ENCODE measurements at places on chromosomes 5 and 9.

DNA sequence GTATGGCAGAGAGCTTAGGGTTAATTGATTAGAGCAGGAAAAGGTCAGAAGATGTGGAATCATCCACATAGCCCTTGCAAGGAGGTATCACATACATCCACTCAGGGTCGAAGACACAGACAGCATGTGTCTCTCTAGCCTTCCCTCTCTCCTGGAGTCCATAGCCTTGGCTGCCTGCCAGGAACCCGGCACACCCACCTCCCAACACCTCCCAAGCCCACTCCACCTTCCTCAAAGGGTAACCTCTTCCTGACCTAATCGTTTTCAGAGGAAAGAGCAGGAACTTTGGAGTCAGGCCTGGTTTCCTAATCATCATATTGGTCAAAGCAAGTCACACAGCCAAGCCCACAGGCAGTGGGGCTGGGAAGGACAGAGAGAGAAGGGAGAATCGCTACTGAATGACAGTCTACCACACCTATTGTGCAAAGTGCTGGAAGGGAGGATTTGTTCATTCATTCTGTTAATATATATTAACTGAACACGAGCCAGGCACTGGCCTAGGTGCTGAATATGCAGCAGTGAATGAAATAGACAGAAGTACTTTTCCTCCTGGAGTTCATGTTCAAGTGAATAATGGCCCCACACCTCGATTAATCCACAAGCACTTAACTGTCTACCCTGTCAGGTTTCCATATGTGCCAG is 107.8 kb downstream of the KCNIP1 start:
- no peak for DNase-seq

DNA sequence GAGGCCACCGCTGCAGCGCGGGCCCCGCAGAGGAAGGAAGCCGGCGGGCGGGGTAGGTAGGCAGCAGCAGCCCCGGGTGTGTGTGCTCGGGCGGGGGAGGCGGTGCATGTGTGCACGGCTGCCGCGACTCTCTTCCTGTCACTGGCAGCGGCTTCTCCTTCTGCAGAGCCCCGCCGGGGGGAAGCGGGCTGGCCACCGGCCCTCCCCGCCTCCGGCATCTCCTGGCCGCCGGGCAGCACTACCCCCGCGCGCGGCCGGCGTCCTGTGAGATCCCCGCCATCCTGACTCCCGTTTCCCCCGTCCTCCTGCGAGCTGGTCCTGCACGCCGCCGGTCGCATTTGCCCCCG is 315 bp downstream of the PIK3R1 start:
- DNase-seq: no peak

- DNase-seq: no peak
Observed at GRCh38 chr9:133603135-133603927, 5.9 kb downstream of the FAM163B start.

- no peak for DNase-seq
Observed at GRCh38 chr9:95047452-95048224, 269.9 kb downstream of the FANCC start.

DNA sequence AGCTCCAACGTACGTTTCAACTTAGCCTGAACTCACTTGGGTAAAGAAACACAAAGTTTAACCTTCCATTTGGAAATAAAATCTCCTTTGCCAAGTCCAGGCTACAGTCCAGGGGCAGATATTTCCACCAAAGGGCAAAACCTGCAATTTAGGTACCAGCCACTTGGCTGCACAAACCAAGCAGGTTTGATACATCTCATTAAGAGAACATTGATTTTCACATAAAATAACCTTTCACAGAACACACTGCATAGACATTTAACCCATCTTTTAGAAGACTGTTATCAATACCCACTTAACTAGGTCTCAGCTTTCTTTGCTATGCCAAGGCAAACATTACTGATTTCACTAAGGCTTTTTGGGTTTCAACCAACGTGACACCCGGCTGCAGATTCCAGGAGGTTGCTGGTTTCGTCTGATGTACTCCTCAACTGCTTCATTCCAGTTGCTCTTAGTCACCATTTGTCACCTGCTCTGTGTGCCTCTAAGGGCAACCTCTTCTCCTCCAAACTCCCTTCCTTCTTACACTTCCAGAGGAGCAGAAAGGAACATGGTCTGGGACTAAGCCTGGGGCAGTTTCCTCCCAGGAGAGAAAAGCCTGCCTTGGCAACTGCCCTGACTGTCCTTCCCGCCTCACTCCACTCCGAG is 67.1 kb downstream of the EPB41L4B start:
- DNase-seq: no peak

DNA sequence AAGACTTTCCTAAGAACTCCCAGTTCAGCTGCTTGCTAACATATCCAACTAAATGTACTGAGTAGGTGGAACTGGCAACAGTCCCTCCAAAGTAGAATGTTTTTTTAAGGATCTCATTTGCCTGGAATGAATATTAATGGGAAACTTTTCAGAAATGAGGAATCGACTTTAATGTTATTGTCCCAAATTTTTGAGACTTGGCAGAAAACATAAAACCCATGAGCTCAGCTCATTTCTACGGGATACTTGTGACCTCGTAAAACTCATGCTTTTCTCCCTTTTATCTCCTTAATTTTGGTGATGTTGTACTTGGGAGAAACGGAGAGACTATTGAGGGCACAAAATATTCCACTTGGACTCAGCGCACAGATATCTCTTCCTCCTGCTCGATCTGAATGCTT is 296.8 kb downstream of the EBF1 start:
- no peak for DNase-seq

DNA sequence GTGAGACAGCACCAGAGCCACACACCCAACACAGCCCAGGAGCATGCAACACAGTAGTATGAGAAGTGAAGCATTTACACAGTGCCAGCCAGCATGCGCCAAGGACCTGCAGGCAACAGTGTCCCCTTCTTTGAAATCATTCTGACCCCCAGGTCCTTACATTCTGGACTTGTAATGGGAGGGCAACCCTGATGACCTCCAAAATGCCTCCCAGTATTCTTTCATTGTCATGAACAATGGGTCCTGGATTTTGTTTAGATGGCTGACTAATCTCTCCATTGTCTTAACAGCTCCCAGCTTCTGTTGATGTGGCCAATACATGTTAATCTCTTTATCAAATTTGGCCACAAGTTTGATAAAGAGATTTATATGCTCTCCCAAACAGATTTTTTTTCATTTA is 417.1 kb downstream of the DMRTA1 start:
- DNase-seq: no peak

GRCh38 chr5:32311404-32312196 is 1.1 kb downstream of the MTMR12 start:
- no peak for DNase-seq

DNA sequence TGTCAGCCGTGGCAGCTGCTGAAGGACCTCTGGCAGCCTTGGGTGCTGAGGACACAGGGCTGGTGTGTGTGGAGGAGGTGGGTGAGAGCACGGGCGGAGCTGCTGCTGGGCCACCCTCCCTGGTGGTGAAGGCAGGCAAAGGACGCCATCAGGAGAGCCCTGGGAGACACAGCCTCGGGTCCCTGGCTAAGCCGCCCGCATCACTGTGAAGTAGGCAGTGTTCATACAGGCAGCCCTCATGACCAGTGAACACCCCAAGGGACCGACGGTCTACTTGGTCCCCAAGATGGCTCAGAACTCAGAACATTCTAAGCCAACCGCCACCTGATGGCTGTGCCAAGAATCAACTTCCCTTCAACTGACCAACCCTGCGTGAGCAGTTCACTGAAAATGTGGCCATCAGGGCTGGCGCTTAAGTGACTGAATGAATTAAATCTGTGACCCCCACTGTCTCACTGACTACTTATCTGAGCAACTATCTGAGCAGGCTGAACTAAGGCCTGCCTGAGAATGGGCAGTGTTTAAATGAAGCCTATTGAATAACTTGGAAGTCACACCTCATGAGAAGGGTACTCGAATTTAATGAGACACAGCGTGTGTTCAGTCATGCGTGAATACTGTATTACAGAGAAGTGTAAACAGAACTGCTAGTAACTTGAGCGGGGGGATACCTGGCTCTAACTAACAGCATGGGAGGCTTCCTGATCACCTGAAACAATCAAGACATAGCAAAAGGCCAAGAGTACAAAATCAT is 54.7 kb upstream of the SIMC1 start:
- DNase-seq: no peak

- peak; percentile 9 for DNase-seq
Observed at GRCh38 chr9:34500623-34501267, 22.0 kb downstream of the ENHO start.

Measured in substantia nigra (tissue), 51 donors.